Esophagus squamous epithelium (tissue), 5 donors: ENCODE measurements at places on chromosomes 5 and 9.

DNA sequence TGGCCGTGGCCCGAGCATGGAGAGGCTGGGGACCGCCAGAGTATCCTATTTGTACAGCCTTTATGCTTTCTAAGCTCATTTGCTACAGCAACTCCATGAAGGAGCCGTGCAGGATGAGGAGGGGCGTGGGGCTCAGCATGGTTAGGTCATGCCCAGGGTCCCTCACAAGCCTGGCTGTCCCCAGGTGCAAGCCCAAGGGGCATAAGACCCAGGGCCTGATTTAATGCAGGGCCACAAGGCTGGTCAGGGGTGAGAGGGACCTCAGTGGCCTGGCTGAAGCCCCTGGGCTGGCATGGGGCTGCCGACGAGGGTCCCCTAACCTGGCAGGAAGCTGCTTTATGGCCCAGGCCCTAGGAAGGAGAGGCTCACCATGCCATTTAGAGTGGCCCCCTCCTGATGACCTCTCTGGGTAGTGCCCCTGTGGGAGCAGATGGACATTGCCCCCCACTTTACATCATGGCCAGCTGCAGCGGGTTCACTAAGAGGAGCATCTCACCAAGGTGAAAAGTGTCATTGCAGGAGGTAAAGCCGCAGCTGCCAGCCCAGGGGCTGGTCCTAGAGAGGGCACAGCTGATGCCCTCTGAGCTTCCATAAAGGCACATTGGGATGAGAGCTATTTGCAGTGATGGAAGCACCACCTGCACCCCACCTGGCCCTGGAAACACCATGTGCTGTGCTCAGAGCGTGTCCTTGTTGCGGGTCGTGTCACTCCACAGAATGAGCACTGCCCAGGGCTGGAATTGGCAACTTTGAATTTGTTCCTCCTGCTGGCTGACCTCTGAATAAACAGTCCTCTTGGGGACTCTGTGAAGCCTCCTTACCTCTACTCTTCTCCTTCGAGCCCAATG, 58.9 kb downstream of the ZNF618 start:
- no peak for DNase-seq

- DNase-seq, result no peak
Measured at GRCh38 chr5:169652057-169652456, 15.0 kb downstream of the DOCK2 start.

DNA sequence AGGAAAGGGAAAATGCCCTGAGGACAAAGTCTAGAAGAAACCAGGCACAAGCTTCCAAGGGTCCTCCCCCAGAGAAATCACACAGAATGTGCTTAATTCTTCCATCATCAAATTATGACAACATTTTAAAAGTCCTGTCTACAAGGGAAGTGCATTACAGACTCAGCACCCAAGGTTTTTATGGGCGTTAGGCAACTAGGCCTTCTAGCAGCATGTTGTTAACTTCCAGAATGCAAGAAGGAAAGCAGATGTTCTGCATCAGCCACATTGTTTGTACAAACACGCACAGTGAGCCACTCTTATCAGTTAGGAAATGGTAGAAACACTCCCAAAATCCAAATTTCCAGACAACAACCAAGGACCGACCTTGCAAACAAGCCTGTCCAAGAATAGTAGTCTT, 26.5 kb downstream of the SMC5 start:
- no peak for DNase-seq

- DNase-seq, result no peak
Measured at GRCh38 chr9:29066141-29066640, 1492.9 kb upstream of the C9orf72 start.

GRCh38 chr5:33430983-33431382, 9.8 kb upstream of the TARS1 start:
- DNase-seq, result no peak
